Activated CD4-positive, CD25-positive, alpha-beta regulatory T cell (primary cell): ENCODE measurements at places on chromosomes 12 and 14.

DNA sequence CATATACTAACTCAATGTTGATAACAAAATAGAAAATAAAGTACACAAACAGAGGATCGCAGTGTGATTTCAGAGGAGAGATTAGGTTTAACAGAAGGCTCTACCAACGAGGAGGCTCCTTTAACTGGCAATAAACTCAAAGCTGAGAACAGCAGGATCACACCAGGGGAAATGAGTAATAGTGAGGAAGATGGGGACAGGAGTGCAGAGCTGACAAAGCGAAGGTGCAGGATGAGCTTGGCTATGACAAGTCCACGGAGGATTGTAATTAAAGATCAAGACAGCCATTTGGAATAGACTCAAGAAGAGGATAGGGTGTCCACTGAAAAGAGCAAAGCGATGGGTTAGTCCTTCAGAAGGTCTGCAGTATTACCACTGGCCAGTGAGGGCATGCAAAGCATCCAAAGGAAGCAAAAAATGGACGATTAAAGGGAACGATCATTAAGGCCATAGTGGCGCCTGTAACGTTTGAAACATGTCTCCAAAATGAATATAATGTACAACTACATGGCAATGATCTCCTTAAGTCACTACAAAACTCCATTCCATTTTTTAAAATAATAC is 85.3 kb downstream of the GRIN2B start:
- DNase-seq = no peak

GRCh38 chr14:35164849-35165248 is 42.5 kb downstream of the PRORP start:
- DNase-seq = no peak

DNA sequence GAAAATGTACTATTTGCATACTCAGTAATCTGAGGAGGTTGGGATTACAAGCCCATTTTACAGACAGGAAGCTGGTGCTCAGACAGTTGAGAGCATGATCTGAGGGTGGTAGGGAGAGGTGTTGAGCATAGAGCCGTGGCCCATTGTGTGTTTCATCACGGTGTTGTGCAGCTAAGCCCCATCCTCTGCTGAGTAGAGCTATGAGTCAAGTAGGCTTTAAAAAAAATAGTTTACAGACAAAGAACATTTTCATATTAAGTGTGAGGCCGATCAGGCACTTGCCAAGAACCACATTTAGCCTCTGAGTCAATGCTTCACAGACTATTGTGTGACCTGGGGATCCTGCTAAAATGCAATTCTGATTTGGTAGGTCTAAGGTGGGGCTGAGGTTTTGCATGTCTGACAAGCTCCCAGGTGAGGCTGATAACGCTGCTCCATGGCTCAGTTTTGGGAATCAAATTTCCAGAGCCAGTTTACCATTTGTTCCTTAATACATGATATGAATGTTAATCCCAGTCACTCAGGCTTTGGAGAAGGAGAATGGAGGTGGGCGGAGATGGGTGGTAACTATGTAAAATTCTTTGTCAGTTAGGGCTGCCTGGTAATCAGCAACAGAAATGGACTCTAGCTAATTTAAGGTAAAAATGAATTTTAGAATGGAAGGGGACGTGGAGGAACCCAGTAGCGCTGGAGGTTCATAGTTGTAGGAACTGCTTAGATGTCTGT is 22.2 kb downstream of the ZNF664 start:
- no peak for DNase-seq

- DNase-seq = no peak
Measured at GRCh38 chr14:101184572-101184971, 281.1 kb upstream of the RTL1 start.

GRCh38 chr12:127336416-127336815 is 930.6 kb upstream of the TMEM132C start:
- no peak for DNase-seq

- no peak for DNase-seq
Measured at GRCh38 chr12:54364413-54364812, at the start of gene GPR84. TSS of gene GPR84 (minus strand) at chr12:54364486. CDS start at chr12:54363851, 635 bp downstream.

DNA sequence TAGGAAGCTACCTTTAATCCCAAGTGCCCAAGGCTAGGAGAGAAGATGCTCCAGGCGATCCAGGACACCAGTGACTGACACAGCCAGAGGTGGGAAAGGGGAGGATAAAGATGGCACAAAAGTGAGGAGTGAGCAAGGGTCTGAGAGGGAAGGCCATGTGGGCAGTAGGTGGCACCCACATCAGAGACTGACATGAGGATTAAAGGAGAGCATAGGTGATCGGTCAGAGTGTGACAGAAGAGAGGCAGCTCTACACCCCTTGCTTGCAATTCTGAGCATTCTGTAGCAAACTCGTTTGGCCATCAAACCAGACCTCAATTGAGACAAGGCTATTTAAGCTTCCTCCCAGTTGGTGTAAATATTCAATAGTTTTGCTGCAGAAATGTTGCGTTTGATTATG is 724 bp upstream of the CD27 start:
- DNase-seq = no peak

GRCh38 chr14:95875831-95876760 is 536 bp upstream of the TUNAR start:
- DNase-seq = no peak

GRCh38 chr12:39592295-39592694 is 27.3 kb downstream of the ABCD2 start:
- no peak for DNase-seq

DNA sequence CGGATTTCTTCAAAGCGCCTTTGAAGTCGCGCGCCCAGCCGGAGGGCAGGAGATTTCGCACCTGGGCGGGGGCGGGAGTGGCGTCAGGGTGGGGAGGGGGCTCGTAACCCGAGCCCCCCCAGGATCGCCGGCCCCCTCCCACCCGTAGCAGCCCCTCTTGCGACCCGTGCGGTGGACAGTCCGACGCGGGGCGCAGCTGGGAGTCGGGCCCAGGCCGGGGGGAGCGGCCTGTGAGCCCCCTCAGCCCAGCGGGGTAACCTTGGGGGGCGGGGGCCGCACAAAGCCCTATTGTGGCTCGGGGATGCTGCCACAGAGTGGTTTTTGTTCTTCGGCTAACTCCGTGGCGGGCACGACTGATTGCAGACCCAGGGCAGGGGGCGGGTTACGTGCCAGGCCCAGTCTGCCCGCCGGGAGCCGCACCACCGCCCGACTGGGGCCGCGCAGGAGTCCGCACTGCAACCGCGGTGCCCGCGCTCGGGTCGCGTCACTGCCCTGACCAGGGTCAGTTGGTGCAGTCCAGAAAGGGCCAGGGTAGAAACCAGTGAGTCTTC is 4.2 kb upstream of the AAAS start:
- DNase-seq = no peak

- DNase-seq = no peak
Measured at GRCh38 chr14:78917462-78917861, 747.3 kb downstream of the NRXN3 start.

- peak; percentile 57 for DNase-seq
Measured at GRCh38 chr14:91417120-91417982, at the start of gene CCDC88C. TSS of gene CCDC88C (minus strand) at chr14:91417820. CDS start at chr14:91417690, 130 bp downstream.

DNA sequence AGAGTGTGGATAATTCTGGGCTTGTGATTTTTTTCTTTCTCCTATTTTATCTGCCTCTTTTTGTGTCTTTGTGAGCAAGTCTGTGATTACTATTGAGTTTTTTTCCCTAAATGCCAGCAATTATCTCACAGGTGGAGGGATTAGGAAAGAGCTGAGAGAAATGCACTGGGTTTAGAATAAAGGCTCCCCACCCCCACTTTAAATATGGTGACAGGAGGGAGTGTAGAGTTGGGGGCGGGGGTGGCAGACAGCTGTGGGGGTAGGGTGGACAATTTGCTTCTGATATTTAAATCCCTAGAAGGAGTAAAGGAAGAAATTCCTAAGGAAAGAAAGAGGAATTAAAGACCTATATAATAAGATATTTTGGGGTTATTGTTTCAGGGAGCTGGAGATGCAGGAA is 145.9 kb downstream of the NRXN3 start:
- DNase-seq = no peak

DNA sequence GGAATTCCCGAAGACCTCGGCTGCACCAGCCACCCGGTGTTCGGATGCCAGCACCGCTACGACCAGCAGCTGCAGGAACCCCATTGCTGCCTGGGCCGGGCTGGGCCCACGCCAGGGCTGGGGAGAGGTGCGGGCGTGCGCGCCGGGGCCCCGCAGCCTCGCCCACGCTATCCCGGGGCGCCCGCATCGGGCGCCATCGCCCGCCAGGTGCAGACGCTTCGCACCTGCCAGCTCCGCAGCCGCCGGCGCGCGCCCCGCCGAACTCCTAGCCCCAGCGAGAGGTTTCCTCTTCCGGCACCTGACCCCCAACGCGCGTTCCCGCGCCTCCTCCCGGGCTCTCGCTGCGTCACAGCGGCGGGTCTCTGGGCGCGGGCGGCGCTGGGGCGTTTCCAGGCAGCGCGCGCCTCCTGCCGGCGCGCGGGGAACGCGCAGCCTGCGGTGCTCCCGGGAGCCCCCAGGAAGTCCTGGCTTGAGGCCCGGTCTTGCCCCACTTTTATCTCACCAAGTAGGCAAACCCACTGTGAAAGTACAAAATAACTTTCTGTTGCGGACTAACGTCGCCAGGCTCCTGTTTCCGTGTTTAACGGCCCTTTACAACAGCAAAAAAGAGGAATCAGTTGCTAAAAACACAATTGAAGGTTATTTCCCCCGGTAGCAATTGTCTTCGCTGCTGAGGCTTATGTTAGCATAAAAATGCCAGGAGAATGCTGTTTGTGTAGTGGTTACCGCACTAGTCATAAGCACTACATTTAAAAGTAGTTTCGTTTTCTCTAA is at the start of gene TM7SF3:
TSS of gene TM7SF3 (minus strand) at position 300 of the 774 bp plus-strand sequence. CDS start at position 84, 216 bp downstream.
- DNase-seq = peak; percentile 82

- no peak for DNase-seq
Measured at GRCh38 chr12:44960856-44961255, 84.7 kb upstream of the NELL2 start.

DNA sequence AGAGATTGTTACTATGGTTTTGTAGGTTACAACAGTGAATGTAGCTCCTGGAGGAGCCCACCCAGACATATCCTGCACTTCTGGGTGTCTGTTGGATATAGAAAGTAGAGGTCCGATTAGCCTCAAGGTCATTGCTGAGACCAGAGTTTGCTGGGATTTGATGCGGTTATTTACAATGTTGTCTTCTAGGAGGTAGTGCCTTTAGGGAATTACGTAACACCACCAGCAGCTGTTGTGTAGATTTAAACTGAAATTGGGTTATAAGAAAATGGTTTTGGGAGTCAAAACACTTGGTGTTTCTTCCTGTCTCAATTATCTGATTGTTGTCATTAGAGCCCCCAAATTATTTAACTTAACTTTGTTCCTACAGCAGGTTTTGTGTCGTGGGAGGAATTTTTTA is 225.3 kb upstream of the PELI2 start:
- DNase-seq = no peak

DNA sequence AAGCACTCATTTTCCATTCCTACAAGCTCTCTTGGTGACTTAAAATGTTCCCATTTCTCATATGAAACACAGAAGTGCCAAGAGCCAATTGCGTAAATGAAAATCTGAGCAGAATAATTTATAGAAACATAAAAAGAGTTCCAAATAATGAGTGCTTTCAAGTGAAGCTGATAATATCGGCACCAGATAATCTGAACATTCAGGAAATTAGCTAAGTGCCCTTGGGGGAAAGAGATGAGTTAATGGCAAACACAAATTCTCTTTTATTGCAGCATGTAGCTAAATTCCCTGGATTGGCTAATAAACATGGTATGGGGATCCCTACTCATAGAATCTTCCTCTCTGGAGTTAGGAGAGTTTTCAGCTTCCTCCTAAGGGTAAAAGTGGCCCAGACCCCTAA is 46.7 kb downstream of the DAD1 start:
- DNase-seq = no peak

DNA sequence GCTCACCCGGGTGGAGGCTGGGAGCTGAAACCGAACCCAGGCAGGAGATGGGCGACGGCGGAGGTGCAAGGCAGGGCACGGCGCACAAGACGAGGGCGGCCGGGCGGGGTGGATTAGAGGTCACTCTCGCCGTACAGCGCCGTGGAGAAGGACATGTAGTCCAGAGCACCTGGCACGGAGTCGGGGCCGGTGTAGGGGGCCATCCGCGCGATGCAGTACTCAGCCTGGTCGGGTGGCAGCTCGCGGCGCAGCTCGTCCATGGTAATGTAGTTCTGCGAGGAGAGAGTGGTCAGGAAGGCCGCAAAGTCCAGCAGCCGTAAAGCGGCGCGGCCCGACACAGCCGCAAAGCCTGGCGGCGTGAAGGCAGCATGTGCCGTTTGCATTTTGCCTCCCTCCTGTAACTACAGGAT is 81.9 kb upstream of the ZFP36L1 start:
- no peak for DNase-seq

DNA sequence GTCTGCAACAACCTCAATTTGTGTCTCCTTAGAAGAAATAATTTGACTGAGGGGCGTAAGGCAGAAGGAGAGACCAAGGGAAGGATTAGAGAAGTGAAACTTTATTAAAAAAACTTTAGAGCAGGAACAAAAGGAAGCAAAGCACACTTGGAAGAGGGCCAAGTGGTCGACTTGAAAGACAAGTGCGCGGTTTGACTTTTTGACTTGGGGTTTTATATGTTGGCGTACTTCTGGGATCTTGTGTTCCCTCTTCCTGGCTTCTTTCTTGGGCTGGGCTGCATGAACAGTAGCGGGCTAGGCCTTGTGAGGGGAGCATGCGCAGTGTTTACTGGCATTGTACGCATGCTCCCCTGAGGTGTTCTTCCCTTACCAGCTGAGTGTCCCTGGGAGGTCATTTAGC is 369.3 kb upstream of the DCN start:
- DNase-seq = no peak

DNA sequence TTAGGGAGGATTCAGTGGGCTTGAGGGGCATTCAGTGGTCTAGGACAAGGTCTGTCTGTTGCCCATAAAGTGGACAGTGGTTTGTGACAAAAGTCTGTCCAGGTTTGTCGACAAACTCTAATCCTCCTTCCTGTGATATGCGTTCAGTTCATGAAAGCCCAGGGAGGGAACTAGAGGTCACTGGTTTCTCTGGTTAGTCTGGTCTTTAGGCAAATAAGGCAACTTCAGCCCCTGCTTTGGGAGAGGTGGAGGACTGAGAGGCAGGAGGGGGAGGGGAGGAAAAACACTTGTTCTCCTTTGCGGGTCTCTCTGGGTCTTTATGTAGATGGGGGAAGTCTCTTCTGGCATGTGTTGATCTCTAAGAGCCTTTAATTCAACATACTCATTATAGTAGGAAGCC is 235.1 kb upstream of the PWP1 start:
- DNase-seq = no peak

DNA sequence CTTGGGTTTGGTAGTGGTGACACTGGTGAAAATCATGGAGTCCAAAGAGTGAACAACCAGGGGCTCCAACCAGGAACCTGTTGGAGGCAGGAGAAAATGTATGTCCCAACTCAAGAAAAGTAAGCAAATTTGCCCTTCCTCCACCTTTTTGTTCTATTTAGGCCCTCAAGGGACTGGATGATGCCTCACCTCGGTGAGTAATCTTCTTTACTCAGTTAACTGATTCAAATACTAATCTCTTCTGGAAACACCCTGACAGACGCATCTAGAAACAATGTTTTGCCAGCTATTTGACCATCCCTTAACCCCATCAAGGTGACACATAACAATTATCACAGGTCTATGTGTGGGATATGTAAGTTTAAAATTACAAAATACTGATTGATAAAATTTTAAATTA is 272.4 kb upstream of the FOXG1 start:
- no peak for DNase-seq
